AG10803 (cell line): ENCODE measurements at places on chromosomes 2 and 18.
A peak's percentile ranks its signal among the peaks of the same experiment; 100 is the strongest.

DNA sequence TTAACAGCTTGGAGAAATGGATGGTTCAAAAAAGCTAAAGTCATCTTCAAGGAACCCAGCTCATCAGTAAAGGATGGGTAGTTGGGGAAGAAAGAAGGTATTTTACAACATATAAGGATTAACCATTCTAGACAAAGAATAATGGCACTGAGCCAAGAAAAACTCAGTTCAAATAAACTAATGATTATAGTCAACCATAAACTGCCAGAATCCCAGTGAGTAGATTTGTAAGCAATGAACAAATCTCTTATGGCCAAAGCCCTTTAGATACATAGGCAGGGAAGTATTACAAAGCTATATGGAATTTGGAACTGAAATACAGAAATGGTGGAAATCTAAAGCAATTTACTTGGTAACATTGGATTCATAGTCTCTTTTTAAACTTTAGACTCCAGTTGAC lies 92.4 kb upstream of the ZFP36L2 start:
- DNase-seq: no peak

DNA sequence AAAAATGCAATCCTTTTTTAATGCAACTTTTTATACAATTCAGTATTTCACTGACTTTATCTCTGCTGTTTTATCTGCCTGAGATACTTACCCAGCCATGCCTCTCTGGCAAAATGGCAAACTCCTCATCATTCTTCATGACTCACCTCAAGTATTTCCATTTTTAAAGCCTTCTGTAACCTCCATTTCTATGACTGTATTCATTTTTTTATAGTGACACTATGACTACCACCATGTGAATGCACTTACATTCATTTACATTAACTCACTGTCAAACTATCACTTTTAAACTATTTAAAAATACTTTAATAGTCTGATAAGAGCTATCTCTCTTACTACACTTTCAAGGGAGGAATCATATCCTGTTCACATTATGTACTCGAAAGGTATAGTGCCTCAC lies 99.4 kb upstream of the SCN7A start:
- DNase-seq: peak; percentile 51

DNA sequence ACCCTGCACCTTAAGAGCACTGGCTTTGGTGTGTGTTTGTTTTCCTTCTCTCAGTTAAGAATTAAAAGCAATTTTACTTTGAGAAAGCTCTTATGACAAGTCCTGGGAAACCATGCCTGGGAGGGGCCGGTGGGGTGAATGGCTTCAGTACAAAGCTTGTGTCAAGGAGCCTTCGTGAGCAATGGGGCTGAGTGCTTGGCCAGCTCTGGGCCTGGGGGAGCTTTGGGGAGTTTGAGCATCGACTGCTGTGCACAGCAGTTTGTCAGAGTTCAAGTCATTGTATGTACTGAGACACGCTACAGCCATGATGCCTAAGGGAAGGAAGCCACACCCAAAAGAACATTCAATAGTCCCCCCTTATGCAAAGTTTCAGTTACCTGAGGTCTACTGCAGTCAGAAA lies 75.8 kb downstream of the ARHGEF4 start:
- no peak for DNase-seq

DNA sequence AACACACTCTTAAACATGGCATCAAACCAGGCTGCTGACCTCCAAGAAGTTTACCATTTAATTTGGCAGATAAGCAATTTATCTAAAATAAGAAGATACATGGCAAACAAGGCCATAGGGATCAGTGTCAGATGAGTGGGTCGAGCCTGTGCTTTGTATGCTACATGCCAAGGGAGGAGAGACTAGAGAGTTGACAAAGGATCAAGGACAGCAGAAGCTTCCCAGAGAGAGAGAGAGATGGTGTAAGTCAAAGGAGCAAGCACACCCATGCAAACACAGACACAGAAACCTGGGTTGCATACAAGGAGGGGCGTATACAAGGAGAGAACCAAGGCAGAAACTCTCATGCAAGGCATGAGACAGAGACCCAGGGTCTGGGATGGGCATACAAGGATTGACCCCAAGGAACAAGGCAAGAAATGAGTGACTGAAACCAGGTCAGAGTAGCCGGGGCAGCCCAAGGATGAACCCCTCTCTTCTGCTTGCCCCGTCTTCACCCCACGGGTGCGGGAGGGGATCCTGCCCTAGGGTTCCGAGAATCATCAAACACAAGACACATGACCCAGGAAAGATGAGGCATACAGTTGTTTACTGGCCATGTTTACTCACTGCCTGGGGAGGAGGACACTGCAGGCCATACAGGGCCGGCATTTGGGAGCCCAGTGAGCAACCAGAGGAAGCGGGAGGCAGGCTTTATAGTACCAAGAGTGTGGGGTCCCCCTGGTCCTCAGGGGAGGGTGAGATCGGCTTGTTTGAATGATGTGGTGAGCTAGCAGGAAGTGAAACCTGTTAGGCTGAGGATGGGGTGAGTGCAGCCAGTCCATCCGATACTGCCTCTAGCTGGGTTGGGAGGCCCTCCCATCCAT lies 529.2 kb upstream of the ID2 start:
- no peak for DNase-seq

DNA sequence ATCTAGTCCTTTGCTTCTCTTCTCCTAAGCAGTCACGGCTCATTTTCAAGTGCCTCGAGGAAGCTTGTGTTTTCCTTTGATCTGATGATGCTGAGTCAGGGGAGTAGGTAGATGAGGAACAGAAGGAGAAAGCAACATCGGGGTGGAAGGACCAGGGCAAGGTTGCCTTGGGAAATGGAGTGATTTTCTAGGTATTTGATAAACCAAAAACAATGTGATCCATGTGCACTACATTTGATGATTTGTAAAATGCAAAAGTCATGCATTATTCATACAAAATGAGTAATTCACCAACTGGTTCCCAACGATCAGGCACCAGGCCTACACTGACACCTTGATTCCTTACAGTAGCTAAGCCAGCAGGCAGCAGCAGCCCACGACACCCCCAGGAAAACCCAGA lies 205.3 kb downstream of the ANAPC1 start:
- no peak for DNase-seq

GRCh38 chr2:230225486-230225885 lies at the start of gene SP140:
SP140 (plus strand) TSS chr2:230225736; CDS start chr2:230225845, 109 bp downstream.
- no peak for DNase-seq

DNA sequence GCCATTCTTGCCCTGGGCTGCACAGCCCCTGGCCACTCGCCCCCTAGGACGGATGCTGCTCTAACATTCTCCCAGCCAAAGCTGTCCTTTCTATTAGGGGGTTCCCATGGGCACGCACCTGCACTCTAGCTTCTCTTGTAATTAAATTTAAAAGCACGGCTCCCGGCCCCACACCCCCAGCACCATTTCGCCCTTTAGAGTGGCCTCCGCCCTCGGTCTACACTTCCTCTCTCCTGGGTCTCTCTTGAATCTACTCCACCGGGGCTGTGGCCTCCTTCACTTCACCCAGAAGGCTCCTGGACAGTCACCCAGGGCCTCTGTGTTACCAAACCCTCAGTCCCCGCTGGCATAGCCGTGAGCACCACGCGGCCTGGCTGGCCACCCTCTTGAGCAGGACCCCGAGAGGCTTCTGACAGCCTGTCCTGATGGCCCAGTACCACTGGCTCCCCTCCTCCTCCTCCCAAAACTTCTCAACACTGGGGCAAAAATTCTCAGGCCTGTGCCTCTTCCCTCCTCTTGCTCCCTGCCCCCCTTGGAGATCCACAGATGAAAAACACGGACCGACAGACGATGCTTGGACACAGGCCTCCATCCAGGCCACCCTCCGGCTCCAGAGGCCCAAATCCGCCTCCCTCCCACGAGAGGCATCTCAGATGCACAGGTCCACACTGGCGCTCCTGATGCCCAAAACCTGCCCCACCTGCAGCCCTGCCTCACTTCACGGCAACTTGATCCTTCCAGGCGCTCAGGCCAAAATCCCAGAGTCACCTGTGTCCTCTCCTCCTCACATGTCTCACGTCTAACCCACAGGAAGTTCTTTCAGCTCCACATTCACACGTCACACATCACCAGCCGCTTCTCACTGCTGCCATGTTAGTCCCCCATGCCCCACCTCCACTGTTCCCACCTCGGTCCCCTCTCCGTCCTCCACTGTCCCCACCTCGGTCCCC lies 6.9 kb upstream of the RAB17 start:
- DNase-seq: no peak

GRCh38 chr18:34258176-34258575 lies 33.5 kb upstream of the NOL4 start:
- DNase-seq: no peak

DNA sequence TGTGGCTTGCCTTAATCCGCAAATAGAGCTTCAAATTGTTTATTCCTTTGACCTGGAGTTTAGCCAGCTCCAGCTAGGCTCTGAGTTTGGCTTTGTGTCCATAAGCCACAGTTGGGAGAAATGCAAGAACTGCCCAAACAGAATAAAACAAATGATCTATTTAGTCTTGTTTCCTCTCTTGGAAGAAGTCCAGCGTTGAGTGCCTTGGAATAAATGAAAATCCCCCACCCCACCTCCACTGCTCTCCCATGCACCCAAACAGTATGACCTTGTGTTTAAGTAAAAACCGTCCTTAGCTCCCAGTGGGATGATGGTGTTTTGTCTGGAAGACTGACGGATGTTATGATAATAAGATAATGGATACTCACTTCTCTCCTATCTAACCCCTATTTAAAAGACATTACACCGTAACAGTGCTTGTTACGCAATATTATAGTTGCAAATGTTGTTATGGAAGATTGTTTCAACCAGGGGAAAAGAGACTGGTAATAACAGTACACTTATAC lies 3.2 kb upstream of the SERPINE2 start:
- no peak for DNase-seq

DNA sequence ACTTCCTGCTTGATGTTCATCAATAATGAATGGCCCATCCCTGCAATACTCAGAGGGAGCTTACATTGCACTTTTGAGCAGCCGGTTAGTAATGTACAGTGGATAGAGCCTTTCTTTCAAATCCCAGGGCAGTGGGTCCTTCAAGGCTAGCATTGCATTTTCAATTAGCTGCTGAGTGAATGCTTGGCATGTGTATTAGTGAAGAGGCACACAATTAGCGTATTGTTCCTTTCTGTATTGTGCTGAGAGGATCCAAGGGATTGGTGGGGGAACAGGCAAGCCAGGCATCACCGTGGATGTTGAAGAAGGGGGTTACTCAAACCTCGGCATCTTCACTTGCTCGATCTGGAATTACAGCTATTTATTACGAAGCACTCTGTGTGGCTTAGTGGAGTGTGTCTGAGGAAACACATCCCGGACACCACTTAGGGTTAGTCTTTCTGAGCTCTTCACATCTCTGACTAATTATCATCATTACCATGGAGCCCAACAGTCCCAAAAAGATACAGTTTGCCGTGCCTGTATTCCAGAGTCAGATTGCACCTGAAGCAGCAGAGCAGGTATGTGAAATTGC lies at the start of gene PPP1R1C:
TSS of gene PPP1R1C (plus strand) at position 222 of the 574 bp plus-strand sequence. CDS start at position 480, 258 bp downstream.
- DNase-seq: no peak

DNA sequence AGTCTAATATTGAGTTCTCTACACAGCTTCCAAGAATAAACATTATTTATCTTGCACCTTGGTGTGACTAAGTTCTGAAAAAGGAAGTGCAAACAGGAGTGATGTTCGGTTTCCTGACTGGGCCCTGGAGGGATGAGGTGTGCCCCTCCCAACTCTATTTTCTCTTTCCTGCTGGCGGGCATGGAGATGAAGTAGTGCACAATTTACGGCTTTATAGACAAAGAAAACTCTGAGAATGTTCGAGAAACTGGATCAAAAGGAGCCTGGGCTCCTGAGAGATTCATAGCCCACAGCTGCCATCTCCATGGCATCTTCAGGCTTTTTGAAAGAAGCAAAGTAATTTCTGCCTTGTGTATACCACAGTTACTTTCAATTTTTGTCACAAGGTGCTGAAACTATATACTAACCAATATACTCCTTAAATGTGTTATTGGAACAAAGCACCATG lies 22.3 kb downstream of the LRATD1 start:
- DNase-seq: no peak

GRCh38 chr2:173692068-173692467 lies 273.1 kb downstream of the SP3 start:
- DNase-seq: peak; percentile 23

DNA sequence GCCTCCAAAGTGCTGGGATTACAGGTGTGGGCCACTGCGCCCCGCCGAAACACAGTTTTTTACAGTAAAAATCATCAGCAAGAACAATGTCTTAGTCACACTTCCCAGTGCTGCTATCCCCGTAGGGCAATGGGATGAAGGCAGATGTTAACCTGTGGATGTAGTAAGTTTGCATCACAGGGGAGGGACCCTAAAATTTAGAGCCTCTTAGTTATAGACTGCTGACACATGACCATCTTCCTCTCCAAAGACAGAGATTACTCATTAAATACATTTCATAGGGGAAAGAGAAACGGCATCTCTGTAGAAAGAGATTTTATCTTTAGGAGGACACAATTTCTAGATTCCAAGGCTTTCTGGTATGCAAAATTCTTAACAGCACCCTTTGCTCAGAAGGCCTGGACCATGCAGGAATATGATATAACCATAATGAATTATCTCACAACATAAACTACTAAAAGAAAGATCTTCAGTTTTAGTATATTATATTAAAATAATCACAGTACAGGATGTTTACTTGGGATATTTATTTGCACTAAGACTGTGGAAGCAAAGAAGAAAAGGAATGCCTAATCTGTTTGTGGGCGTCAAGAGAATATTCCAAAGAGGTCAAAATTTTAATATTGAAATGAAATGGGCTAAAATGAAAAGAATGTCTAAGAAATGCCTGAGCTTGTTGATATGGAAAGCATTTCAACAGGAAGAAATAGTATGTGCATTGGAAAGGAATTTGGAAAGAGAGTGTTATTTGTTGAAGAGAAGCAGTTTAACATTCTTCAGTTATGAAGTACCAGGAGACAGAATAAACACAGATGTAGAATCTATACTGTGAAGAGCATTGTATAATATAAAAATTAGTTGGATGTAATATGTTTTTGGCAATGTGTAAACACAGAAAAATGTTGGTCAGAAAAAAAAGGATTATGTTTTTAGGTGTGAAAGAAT lies 1228.3 kb upstream of the CHAC2 start:
- DNase-seq: no peak

DNA sequence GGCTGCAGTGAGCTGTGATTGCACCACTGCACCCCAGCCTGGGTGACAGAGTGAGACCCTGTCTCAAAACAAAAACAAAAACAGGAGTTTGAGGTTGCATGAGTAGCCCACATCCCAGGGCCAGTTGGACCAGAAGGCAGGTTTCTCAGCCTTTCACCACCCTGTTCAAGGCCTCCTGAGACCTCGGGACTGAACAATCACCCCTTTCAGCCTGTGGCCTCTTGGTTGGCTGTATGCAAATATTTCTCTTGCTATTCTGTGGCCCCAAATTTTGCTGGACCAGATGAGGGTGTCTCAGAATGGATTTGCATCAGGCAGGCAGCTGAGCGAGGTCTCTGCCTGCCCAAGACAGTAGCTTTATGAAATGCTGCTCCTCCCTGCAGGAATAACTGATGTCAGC lies 56.9 kb downstream of the DPYSL5 start:
- no peak for DNase-seq
